ENCODE measurements at places on chromosomes 3 and 15.

GRCh38 chr3:172154768-172155664 lies 115.6 kb downstream of the FNDC3B start:
- no peak for DNase-seq

GRCh38 chr3:183377307-183377959 lies 51.0 kb downstream of the MCF2L2 start:
- DNase-seq = no peak

GRCh38 chr3:175046601-175047000 lies 187.5 kb downstream of the NAALADL2 start:
- DNase-seq = no peak

DNA sequence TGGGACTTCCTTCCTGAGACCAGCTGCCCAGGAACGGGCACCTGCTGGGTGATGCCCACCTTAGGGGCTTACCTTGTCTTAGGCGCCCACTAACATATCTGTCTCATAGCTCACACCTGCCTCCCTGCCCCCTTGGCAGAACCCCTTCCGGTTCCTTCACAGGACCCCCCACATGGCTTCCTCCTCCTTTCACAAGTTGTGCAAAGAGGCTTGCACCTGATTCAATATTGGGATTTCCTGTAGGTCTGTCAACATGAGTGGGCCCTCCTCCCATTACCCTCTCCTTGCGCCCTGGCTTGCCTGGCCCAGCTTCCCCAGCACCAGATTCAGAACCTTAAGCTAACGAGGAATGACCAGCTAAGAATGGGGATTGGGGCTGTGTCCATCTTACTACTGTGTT lies 633 bp downstream of the THPO start:
- DNase-seq = no peak

GRCh38 chr3:81279481-81280379 lies 481.7 kb downstream of the GBE1 start:
- no peak for DNase-seq

DNA sequence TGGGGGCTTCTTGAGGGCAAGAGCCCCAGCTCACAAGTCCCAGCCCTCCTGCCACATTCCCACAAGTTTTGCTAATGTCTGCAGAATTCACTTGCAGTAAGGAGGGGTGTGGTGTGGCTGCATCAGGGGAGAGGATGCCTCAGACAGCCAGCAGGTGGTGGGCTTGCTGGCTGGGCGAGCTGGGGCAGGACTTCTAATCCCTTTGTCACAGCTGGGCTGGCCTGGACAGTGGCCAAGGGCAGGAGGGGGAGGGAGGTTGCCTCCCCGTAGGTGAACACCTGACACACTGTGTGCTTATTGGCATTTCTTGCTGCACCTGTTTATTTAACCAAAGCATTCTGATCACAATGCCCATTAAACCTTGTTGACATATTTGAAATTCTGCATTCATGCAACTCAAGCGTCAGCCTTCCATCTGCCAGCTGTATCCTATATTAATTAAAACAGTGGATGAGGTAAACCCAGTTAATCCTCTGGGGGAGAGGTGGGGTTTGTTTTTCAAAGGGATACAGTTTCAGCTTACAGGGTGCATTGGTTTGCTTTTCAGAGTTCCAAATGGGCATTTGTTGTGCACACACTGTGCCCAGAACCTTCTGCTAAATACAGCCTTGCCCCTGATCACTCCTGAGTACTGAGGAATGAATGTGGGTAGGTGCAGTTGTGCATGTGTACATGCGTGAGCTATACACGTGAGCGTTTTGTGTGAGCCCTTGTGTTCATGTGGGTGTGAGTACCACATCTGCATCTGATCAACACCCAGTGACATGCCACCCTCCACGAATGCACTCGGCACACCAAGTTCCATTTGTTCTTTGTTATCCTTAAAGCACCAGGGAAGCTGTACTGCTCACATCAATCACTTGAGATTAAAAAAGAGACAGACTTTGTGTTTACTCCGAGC lies 268.7 kb downstream of the XXYLT1 start:
- peak; percentile 88 for DNase-seq

DNA sequence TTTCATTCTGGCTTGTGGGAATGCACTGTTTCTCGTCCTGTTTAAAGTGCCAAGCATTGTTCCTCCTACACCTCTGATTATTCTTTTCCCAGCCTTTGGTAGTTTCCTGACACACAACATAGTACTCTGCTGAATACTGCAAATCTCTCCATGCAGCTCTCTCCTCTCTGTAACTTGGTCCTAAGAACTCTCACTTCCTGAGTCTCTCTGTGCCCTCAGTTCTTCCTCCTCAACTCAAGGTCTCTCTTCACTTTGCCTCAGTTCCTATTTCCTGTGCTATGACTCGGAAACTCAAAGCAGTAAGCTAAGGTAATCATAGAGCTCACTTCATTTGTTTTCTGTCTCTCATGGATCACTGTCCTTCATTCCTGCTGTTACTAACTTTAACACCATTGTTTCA lies 113.4 kb downstream of the ZNF280D start:
- no peak for DNase-seq

DNA sequence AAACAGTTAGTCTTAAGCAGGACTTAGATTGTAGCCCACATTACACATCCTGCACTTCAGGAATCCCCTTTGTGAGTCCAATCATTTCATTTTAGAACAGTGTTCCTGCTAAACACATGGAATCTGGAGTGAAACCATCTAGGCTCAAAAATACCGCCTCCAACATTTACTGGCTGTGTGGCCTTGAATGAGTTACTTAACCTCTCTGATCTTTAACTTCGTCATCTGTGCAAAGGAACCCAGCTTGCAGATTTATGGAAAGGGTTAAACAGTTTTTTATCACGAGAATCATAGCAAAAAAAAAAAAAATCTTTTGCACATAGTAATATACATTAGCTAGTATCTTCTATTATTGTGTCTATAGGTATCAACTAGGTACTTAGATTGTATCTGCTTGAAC lies 8.0 kb upstream of the LRTM1 start:
- no peak for DNase-seq

- no peak for DNase-seq
Observed at GRCh38 chr3:56059731-56060130, 408.5 kb downstream of the ERC2 start.

- DNase-seq = peak; percentile 3
Observed at GRCh38 chr3:174620138-174620537, 239.0 kb upstream of the NAALADL2 start.

- no peak for DNase-seq
Observed at GRCh38 chr15:23644829-23645228, 2.8 kb downstream of the MAGEL2 start.

DNA sequence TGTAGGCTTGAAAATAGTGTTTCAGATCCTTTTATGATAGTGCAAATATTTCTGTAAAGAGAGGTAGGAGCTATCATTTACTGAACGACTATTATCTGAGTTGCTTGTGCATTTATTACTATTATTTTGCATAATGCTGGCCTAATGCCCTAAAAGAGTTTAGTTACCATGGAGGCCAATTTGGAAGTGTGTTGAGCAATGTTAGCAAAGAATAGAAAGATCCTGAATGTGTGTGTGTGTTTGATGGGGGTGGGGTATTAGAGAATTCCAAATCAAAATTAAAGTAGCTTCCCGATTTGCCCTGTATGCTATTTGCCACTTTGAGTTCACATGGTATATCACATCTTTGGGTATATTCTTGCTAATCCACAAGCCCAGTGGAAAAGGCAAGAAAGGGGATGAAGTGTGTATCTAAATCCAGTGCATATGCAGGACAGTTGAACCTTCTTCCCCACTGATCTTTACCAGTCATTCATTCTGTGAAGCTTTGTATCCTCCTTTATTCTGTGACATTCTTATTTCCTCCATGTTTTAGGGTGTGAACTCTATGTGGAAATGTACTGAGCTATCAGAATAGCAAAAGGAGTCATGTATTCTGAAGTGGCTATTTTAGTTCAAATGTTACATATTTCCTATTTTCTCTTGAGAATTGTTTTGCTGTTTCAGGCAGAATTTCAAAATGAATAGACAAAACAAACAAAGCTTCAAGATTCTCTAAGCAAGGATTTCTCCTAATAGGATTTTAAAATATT lies 45.7 kb upstream of the PLSCR5 start:
- DNase-seq = no peak

DNA sequence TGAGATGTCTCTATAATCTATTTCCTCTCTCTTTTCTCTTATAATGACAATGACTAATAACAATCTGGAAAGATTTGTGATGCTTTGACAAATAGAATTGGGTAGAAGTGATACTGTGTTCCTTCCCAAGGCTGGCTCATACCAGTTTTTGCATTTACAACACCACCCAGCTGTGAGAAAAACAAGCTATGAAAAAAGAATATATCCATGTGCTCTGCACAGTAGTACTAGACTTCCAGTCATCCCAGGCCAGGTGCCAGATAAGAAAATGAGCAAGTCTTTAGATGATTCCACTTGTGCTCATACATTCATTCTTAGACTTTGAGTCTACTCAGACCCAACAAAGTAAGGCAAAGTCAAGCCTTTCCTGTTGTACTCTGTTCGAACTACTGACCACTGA lies 350.2 kb upstream of the POU1F1 start:
- DNase-seq = no peak

DNA sequence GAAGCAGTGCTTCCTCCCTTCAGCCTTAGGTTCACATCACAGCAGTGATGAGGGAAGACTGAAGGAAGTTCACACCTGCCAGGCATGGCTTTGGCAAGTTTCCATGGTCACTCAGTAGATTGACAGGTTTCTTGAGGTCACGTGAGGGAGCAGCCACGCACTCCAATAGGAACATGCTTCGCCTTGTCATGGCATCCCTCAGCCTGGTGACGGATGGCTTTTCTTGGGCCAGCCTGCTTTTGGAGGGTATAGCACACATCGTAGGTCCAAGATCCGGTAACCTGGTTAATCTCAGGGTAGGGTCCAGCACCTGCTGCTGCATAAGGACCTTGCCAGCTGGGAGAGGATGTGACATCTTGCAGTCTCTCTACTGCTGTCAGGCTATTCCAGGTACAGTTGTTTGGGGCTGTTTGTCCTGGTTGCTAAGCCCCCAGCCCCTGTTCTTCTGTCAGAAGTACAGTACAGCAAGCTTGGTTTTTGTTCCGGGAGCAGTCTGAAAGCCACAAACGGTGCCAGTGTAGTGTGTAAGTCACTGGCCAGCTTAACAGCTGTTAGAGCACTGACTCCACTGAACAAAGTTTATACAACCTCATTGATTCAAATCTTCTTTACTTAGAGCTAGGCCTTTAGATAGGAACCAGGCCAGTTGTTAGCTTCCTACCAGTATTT lies 42.3 kb downstream of the PSMD6 start:
- DNase-seq = no peak

DNA sequence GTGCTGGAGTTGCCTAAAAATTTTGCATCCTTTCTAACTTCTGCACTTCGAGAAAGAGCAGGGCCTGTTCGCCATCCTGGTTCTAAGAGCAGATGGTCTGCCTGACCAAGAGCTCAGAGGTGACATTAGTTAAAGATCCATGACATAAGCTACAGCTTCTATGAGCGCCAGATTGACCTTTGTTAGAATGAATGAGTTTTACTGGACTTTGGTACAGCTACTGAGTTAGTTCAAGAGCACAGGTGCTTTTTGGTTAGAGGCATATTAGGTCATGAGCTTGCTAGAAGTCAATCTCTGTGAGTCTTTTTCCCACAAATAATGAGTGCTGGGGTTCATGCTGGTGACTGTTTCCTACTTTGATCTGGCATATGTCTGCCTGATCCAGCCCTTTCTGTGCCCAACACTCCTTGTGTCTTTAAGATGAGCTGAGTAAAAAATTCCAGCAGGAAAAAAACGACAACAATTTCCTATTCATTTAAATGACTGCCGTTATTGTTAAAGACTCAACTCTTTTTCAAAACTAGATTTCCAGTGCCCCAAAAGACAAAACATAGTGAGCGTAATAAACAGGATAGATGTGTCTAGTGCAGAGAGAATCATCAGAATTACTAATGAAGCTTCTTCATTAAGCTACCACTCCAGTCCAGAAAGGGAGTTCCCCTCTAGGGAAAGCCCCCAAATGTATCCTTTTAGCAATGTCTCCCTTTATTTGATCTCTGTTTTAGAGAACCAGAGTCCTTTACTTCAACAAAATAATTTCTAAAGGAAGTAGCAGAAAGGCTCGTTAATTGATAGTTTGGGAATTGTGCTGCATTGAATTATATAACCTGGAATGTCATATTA lies 152.9 kb downstream of the SLCO3A1 start:
- no peak for DNase-seq

DNA sequence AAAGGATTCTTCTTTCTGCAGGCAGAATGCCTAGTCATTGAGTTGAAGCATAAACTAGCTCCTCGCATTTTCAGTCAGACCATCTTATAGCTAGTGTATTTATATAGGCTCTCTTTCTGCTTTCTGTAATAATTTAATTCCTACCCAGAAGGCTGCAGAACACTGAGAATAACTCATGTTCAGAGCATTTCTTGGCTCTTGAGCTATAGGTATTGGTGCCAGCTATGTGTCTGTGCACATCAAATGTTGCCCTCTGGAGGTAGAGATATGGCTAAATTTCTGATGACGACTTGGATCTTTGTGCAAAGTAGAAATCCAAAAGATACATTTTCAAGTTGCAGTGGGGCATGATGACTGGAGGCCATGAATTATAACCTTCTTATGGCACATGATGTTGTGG lies 336.2 kb upstream of the TPM1 start:
- DNase-seq = no peak

DNA sequence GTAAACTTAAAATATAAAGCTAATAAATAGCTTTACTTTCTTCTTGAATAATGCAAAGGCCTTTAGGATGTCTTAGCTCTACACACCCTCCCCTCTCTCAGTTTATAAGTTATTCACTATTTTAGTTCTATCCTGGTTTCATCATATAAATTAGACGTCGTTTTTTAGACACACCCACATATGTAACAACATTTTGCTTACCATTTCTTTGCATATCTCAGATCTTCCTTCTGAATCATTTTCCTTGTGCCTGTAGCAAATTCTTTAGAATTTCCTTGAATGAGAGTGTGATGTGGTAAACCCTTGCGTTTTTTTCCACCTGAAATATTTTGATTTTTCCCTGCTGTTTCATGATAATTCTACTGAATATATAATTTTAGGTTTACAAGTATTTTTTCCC lies 2.5 kb upstream of the DAZL start:
- DNase-seq = no peak

DNA sequence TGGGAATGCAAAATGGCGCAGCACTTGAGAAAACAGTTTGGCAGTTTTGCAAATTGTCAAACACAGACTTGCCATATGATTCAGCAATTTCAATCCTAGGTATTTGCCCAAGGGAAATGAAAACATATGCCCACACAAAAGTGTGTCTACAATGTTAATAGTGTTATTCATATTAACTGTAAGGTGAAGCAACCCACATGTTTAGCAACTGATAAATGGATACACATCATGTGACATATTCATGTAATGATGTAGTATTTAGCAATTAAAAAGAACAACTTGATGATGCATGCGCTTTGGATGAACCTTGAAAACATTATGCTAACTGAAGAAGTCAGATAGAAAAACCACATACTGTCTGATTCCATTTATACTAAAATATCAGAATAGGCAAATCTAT lies 539.0 kb upstream of the PPP2R3A start:
- no peak for DNase-seq

GRCh38 chr3:75015280-75015679 lies 400.8 kb upstream of the CNTN3 start:
- no peak for DNase-seq

DNA sequence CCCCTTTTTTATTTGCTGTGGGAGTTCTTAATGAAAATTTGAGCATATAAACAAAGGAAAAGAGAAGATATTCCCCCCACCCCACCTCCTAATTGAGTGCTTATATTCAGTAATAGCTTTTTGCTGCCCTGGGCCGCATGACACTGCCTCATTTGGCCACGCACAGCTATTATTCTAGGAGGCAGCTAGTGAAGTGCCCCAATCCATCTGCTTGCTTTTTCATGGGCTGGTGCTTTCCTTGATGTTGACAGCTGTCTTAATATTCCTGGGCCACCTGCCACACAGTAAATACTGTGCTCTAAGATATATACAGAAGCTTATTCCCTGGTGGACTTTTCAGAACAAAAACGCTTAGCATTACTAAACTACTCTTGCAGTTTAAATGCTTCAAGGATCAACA lies 3.8 kb upstream of the CRYBG3 start:
- DNase-seq = no peak

Data from NB4 (cell line).